ENCODE measurements at places on chromosomes 4 and X.

DNA sequence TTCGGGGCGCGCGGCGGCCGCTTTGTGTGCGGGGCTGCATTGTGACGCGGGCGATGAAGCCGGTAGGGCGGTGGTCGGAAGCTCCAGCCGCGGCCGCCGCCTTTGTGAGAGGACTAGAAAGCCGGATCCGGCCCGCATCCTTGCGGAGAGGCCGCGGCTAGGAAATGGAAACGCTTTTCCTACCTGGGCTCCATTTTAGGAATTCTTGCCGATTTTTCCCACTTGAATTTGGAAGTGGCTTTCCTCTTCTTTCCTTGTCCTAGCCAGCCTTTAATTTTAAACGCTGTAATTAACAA, 708 bp downstream of the TMSB4X start:
- no peak for DNase-seq

DNA sequence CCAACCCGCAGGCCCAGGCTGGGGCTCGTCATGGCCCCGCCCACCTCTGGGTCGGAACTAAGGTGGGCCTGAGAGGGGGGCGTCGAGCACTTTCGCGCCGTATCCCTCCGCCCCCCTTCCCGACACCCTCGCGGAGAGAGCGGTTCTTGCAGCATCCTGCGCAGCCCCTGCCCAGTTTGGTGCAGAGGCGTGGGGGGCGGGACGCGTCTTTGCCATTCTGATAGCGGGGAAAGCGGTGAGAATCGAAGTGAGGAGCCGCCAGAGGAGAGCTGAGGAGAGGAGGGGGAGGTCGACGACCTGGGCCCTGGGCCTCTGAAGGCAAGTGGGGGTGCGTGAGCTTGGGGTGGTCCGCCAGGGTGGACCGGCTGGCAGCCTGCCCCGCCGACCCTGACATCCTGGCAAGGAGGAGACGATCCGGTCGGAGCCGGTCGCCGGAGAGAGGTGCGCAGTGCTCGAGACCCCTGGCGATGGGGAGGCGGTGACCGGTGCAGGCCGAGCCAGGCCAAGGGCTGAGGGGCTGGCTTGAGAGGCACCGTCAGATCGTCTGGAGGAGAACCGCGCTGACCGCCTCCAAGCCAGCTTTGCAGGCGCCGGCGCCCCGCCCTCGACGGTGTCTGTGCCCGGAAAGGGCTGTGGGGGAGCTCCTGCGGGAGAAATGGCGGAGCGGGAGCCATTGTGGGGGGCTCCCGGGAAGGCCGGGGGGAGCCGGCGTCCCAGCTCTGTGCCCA, 25.5 kb downstream of the GPRASP3 start:
- DNase-seq: no peak

- DNase-seq: no peak
These were observed 25.9 kb downstream of the LIAS start for GRCh38 chr4:39484582-39485272.

DNA sequence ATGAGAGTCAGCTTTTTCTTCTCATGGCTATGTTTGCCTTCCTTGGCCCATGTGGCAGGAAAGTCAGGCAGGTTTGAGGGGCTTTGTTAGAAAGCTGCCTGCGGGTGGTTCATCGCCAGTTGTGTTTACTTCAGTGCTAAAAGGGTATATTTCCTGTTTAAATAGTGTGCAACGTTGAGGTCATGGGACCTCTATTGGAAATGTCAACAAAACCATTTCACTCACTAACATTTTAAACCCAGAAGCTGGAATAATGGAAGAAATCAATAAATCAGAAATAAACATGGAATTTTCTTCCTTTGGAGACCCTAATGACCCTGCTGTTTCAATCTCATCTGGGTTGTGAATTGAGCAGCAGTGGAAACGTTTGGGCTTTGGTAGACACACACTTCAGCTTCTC, 185.8 kb downstream of the ANKRD50 start:
- no peak for DNase-seq

DNA sequence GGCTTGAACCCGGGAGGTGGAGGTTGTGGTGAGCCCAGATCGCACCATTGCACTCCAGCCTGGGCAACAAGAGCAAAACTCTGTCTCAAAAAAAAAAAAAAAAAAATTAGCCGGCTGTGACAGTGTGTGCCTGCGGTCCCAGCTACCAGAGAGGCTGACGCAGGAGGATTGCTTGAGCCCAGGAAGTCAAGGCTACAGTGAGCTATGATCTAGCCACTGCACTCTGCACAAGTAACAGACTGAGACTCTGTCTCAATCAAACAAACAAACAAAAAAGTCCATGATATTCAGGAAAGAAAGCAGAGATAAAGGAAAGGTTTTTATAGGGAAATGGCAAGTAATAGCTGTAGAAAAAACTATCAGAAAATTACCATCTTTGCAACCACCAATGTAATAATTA, 2.1 kb upstream of the LAGE3 start:
- no peak for DNase-seq

- DNase-seq: no peak
These were observed 16.5 kb downstream of the FGFRL1 start for GRCh38 chr4:1027915-1028238.

GRCh38 chrX:39144956-39145355, 343.7 kb downstream of the MID1IP1 start:
- no peak for DNase-seq

DNA sequence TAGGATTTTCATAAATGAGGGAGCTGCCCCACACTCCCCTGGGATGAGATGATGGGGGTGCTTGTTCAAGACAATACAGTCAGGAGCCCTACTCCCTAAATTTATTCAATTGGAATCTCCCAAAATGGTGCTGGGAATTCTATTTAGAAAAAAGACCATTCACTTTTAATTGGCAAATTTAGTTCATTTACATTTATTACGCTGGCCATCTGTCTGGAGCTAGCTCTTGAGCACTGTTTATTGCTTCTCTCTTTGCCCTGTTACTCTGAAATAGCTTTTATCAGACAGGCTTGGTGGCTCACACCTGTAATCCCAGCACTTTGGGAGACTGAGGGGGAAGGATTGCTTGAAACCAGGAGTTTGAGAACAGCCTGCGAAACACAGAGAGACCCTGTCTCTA, 2.0 kb upstream of the ARSD start:
- no peak for DNase-seq

DNA sequence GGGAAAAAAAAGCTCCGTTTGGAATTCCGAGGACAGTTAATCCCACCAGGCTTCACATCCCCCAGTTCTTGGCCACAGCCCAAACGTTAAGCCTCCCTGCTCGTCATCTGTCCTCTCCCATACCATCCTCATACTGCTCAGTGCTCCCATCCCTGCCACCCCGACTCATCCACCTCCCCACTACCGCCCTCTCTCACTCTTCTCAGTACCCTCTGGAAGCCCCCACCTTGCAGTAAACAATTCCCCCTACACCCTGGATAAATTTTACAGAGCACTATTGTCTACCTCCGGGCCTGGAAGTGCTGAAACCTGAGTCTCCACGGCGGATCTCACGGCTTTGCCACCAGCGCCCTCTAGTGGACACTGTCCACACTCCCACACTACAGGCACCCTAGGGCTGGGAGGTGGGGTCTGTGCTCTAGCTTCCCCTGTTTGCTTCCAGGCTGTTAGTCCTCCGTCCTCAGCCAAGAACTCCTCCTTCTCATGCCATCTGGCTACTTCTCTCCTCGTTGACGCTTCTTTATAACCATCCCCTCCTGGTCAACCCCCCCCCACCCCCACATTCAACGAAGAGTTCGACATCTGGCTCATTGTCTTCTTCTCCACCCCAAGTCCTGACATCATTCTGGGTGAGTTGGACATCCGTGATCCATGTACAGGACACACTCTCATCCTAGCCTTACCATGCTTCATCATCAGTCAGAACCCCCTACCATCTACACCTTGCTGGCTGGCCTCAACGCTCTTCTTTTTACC, 54.5 kb downstream of the RTL9 start:
- DNase-seq: peak; percentile 35

DNA sequence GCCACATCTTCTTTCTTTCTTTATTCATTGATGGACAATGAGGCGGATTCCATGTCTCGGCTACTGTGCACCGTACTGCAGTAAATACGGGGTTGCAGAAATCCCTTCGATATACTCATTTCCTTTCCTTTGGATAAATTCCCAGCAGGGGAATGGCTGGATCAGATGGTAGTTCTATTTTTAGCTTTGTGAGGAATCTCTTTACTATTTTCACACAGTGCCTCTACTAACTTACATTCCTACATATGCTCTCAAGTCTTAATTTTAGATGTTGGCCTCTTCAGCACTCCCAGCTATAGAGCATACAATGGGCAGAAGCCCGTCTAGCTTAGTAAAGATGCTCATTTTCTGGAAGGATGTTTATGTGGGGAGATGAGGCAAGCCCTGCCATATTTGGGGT, 317.4 kb downstream of the ASMT start:
- DNase-seq: no peak

DNA sequence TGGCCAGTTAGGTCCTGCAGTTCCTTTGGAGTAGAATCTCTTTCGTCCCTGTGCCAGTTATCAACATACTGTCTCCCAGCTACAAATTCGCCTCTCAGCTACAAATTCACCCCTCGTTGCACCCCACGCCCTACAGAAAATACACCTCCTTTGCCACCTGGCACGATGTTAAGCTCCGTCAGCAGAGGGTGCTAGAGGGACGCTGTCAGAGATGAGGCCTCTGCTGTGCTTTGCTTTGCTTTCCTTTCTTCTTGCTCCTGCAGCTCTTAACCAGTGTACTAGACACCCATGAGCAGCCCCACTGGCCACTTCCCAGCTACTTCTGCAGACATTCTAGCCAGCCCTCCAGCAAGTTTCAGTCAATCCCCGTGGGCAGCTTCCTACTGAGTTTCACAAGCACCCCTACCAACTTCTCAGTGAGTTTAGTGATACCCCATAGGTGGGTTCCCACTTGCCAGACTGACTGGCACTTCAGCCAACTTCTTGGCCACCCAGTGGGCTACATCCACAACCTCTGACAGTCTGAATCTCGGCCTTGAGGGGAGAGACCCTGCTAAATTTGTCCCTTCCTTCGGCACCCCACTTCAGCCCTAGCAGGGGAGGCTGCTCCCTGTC, 21.8 kb downstream of the HAUS3 start:
- peak; percentile 17 for DNase-seq

Data from activated naive CD4-positive, alpha-beta T cell (primary cell).